Activated T-helper 2 cell treated with anti-CD3 and anti-CD28 coated beads, Interferon-gamma antibody, Interleukin-2, Interleukin-4, amounts not matched to agents 10 μg/mL and 5 μg/mL and 100 μg/mL, durations not matched to agents 14 hours and 24 hours and 36 hours (primary cell): ENCODE measurements at places on chromosomes 2 and 18. TPM values are rescaled to one million over a fixed set of nuclear protein-coding genes. Genes with fewer than 3 reads are reported as not detected.

The GCKR gene
- total RNA-seq: not detected in 2 replicates

The EMX1 gene
- total RNA-seq: not detected in 2 replicates

The HOXD4 gene
- total RNA-seq: not detected in 2 replicates

The GRHL1 gene
- total RNA-seq: 0.90 and 1.4 TPM in 2 replicates

The LCLAT1 gene
- 24.6 and 28.9 TPM in 2 replicates for total RNA-seq

The NYAP2 gene
- total RNA-seq: not detected in 2 replicates

The ANKRD62 gene
- not detected in 2 replicates for total RNA-seq

The C2orf72 gene
- 0.32 and 0.96 TPM in 2 replicates for total RNA-seq

The CCDC121 gene
- 0.57 and 0.73 TPM in 2 replicates for total RNA-seq

The ALPI gene
- not detected in 2 replicates for total RNA-seq

The KHK gene
- total RNA-seq: 12.3 and 13.4 TPM in 2 replicates

The SLC14A1 gene
- total RNA-seq: 5.6 and 6.0 TPM in 2 replicates

DNA sequence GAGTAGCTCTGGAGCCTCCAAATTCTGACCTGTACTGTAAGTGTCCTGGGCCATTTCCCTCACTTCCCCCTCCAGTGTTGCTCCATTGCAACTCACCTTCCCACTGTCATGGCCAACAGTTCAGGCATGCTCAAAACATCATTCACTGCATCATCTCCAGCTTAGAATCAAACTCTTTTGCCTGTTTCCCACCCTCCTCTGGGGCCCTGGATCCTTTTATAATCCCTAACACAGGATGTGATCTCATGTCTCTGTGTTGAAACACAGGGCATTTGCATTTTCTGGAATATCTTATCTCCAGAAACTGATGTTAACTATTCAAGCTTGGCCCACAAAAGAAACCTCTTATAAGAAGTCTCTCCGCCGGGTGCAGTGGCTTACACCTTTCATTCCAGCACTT, 3.0 kb downstream of the DPP4 start:
- DNase-seq: no peak

- DNase-seq: no peak
Measured at GRCh38 chr2:158072361-158072760, 29.3 kb upstream of the UPP2 start.

GRCh38 chr2:175205523-175205922, 24.0 kb upstream of the ATP5MC3 start:
- DNase-seq: no peak

DNA sequence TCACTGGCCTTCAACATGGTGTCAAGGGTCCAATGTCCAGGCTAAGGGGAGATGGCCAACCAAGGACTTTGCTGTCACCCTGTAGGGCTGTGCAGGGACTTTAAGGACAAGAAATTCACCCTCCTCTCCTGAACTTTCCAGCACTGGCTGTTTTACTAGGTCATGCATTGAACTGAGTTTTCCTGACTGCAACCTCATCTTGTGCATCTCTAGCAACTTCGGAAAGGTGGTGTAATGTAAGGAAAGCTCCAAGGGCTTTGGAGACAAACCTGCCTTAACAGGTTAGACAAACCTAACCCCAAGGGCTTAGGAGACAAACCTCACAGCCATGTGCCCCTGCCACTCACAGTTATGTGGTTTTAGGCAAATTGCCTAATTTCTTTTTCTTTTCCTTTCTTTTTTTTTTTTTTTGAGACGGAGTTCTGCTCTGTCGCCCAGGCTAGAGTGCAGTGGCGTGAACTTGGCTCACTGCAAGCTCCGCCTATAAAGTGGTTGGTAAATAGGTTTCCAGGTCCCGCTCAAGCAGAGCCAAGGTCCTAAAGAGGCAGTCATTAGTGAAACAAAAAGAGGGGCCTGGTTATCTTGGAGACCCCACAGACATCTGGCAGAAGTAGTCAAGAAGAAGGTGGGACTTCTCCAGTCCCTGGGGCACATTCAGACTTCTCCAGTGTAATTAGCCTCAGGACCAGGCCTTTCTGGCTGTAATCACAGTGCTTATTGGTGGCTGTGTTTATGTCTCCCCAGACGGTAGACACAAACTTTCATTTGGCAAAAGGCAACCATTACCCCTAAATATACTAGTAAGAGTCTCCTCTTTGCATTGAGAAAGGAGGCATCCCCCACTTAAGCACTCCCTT, 37.6 kb upstream of the PMAIP1 start:
- DNase-seq: no peak

DNA sequence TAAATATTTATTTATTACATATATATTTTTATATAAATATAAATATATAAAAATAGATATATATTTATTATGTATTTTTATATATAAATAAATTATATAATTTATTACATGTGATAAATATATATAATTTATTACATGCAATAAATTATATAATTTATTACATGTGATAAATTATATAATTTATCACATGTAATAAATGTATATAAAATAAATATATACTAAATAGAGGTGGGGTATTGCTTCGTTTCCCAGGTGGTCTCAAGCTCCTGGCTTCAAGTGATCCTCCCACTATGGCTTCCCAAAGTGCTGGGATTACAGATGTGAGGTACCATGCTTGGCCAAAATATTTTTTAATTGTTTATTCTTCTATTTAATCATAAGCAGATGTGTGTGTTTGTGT, 3.6 kb upstream of the G6PC2 start:
- no peak for DNase-seq

- DNase-seq: no peak
Measured at GRCh38 chr2:167861574-167862193, 385.7 kb downstream of the STK39 start.

DNA sequence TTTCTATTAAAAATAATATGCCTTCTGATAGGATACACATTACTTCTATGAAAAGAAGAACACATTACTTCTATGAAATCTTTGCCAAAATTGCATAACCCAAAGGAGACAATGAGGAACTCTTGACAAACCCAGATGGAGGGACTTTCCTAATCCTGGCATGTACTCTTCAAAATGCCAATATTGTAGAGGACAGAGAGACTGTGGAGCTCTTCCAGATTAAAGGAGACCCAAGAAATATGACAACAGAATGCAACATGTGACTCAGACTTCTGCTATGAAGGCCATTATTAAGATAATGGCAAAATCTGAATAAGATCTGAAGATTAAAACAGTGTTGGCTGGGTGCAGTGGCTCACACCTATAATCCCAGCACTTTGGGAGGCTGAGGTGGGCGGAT, 22.2 kb downstream of the SOWAHC start:
- no peak for DNase-seq

GRCh38 chr2:183409662-183410061, 285.4 kb downstream of the NUP35 start:
- no peak for DNase-seq

DNA sequence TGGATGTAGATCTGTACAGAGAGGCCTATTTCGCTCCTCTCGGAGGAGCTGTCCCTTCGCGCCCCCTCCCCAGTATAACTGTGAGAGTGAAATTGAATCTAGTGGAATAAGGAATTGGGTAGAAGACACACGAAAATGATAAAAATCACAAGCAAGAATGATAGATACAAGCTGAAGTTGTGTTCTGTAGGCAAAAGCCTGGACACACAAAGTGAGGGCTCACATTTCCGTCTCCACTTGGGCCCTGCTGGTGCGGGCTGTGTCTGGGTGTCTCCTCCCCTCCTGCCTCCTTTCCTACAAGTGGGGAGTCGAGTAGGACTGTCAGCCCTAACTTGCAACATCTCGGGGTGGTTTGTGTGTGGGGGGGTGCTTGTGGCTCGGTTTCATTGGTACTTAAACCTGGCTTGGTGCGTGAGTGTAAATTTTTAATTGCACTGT, 457 bp upstream of the SP9 start:
- DNase-seq: no peak

DNA sequence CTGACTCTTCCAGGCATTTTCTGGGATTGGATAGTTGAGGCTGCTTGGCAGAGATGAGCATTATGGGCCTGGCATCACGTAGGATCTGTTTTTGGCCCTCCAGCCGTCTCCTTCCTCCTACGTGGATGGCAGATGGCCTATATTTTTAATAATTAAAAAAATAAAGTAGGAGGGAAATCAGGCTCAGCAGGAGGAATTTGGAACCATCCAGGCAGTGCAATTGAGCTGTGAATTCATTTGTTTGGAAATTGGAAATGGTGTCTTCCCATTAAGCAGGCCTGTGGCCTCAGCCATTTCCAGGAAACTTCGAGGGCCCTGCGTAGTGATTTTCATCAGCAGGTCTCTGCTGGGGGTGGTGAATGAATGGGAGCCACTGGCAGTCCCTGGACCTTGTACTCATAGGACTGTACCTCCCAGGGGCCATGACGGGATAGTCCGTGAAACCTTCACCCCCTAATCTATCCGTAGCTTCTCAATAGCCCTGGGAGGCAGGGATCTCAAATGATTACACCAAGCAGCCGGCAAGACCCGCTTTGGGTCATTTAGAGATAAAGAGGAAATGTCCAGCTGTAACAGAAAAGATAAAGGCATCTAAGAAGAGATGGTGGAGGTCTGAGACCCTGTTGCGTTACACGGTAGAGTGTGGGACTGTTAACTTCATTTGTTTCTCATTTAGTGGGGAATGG, 73.1 kb upstream of the TNP1 start:
- DNase-seq: no peak

DNA sequence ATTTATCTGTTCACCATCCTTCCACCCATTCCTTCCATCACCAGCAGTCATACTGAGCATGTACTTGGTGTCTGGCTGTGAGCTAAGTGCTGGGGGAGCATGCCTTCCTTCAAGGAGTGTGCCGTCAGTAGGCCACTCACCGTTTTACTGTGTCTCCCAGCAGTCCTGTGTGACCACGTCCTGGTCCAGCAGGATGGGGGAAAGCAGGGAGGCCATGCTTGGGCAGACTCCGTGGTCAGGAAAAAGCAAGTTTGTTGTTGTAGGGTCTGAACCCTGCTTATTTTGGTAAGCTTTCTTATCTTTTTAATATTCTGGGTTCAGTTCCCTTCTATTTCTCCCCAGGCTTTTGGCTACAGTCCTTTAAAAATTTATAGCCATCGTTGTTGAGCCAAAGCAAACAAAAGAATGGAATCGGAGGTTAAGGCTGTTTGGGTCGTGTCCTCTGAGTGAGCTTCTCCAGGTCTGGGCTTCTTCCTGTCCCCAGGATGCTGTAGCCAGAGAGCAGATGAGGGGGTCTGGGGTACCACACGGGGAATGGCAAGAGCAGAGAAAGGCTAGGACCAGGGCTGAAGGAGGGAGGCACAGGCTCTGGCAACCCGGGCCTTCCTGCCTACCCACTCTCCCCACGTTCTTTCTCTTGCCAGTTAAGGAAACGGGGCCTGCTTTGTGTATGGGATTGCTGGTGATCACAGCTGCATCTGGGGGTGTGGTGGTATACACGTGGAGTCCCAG, 13.5 kb downstream of the SLC30A3 start:
- no peak for DNase-seq

DNA sequence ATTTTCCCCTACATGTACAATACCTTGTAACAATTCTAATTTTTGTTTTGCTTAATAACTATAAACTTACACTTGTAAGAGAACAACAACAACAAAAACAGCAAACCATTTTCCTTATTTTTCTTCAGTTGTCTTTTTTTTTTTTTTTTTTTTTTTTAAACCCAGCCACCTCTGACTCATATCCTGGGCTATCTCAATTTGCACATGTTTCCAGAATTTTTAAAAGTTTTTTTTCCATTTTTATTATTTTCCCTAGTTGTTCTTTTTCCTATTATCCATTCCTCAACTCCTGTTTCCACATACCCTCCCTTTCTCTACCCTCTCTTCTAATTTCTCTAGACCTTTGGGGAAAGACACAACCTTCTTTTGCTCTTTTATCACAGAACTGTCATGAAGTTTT, 112.5 kb downstream of the EFEMP1 start:
- DNase-seq: no peak

GRCh38 chr2:45729753-45730512, 78.5 kb downstream of the PRKCE start:
- no peak for DNase-seq

- DNase-seq: no peak
Measured at GRCh38 chr2:16330571-16330970, 335.1 kb downstream of the CYRIA start.

DNA sequence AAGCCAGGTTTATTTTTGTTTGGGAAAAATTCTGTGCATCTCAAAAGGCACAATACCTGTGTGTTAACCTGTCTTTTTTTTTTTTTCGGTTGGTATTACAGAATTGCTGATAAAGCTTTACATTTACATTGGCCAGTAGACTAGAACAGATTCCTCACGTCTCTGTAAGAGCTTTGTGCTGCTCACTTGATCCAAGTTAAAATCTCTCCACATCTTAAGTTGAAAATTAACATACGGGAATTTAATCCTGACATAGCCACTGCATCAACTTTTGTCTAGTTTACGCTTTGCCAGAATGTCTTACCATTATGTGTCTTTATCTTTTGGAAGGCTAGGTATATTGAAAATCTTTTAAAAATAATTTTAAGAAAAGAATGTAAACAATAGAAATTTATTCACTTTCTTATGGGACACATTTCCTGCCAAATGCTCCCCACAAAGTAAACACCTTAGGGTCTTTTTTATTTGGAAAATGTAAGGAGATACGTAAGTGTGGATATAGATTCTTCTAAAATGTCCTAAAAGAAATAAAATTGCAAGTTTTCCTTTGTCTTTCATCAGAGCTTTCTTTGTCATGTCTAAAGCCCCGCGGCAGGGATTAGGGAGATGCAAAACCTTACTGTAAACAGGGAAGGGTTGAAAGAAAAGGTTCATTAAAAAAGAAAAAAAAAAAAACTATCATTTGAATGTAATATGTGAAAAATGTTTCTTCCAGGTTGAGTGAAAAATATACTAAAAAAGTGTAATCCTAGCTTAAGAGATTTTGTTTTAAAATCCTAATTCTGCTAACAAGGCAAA, 912.8 kb downstream of the NRXN1 start:
- DNase-seq: no peak

DNA sequence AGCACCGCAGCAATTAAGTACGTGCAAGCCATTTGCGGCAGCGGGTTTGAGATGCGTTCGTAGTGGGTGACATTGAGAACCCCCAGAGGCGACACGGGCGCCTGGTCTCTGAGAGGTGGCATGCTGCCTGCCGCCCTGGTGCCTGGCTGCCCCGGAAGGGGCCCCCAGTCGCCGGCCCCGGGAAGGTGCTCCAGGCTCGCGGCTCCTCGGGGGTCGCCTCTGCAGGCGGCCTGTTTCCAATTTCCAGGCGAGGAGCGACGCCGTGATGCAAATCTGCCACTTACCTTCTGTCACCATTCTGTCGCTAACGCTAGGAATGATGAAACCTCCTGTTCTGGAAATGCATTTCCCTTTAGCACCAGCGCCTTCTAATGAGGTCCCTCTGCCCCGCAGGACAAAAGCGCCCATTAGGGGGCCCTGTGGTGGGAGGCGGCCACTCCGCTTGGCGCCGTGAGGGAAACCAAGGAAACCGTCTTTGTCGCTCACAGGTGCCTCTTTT, 13.0 kb downstream of the KIF5C start:
- no peak for DNase-seq

- DNase-seq: no peak
Measured at GRCh38 chr2:207149249-207150213, 16.2 kb downstream of the KLF7 start.

GRCh38 chr2:196242131-196242620, 70.8 kb upstream of the STK17B start:
- DNase-seq: no peak

- DNase-seq: no peak
Measured at GRCh38 chr2:127138281-127138680, 31.3 kb upstream of the BIN1 start.
